GM06990 (cell line): ENCODE measurements at places on chromosomes 2 and 18.

DNA sequence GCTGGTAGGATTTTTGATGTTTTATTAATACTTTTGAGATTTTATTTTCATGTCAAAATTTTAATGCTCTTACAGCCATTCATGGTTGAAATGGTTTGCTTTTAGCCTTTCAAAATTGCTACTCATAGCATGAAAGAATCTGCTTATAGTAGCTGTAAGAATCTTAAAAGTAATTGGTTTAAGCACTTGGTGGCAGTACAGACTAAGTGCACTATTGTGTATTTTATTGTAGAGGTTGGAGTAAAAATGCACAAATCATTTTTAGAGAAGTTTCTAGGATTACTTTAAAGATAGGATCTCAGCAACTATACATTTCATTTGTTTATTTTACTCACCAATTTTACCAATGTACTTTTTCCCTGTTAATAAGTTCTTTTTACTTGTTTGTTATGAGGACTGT, 205.8 kb downstream of the SPAG16 start:
- no peak for DNase-seq

GRCh38 chr2:84799772-84800171, 81.1 kb downstream of the TRABD2A start:
- DNase-seq = no peak

DNA sequence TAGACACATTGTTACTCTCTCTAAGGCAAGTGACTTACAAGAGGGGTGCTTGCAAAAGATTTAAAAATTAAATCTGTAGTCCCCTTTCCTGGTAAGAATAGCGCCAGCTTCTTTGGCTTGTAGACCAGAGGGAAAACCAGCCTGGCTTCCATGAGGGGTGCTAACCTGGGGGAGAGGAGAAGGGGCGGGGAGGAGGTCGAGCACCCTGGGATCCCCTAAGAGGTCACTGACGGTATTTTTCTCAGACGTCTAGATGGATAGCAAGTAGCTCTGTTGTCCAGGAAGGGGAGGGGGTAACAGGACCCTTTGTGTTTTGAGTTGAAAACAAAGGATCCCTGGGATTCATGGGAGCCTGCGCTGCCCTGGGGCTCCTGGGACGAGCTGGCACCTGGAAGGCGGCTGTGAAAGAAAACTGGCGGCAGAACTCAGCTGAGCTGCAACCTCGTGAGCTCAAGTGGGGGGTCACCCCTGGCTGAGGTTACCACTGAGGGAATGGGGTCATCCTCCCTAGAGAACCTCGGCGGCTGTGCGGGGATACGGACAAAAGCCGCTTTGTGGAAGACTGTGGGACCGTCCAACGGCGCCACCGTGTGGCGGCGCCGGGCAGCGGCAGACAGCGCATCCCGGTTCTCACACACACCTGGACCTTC, 37.8 kb upstream of the MRPL19 start:
- DNase-seq = peak; percentile 78

- DNase-seq = peak; percentile 53
Observed at GRCh38 chr2:160207804-160208654, 8.0 kb upstream of the ITGB6 start.

GRCh38 chr2:190910341-190911136, 29.9 kb downstream of the GLS start:
- DNase-seq = no peak

DNA sequence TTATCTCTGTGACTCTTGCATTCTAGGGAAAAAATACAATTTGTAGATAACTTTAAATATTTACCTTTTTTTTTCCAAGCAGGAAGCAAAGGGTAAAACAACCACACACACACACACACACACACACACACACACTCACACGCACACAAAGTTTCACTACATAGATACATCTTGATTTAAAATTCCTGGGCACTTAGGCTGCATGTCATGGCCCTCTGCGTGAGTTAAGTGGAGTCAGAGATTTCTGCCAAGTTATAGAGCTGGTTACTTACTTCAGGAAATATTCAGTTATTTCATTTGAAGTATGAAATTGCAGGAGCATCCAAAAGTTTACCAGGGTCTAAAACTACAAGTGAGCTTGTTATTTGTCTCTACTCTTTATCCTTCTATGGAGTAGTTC, 612.0 kb downstream of the IRS1 start:
- no peak for DNase-seq

DNA sequence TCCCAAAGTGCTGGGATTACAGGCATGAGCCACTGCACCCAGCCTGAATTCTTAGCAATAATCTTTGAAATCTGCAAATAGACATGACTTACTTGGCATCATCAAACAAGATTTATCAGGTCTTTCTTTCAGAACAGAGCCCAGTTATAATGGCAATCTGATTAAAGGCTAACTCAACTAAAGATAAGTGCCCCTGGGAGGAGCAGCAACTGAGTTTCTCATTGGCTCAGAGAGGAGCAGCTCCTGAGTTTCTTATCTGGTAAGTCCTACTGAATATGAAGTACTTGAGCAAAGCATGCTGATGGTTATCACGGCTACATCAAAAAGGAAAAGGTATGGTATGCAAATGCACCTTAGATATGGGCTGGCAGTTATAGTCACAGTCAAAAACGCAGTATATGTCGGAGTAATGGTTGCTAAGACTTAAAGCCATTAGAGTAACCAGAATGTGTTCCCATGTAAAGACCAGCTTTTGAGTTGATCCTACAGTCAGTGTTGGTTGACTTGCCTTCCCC, 15.0 kb upstream of the AP1S3 start:
- DNase-seq = no peak

GRCh38 chr2:175552902-175553301, 371.4 kb upstream of the ATP5MC3 start:
- DNase-seq = no peak

DNA sequence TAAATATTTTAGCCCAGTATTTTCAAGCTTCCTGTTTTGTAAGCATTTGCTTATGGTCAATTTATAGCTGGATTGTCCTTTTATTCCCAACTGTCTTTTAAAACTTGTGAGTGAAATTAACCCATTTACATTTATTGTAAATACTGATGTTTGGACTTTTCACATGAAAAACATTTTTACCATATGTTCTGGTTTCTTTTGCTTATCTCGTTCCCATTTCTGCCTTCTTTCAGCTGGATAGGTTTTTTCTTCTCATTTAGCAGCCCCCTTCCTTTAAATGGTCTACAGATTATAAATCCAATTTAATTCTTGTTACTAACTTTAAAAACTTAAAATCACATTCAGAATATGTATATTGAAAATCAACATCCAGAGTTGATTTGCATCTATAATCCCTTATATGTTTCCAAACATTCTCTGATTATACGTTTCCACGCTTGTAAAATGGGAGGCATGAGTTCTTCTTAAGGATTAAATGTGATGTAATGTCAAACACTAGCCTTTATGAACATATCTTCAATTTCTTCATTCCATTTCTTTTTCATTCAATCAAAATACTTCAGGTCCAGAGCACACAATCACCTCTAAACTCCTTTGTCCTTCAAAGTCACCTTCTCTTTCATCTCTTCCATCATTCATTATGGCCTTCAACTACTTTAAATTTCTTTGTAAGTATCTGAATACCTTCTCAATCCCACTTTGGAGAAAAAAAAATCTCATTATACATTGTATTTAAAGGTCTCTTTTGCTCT, 1.1 kb upstream of the KDM3A start:
- peak; percentile 4 for DNase-seq

DNA sequence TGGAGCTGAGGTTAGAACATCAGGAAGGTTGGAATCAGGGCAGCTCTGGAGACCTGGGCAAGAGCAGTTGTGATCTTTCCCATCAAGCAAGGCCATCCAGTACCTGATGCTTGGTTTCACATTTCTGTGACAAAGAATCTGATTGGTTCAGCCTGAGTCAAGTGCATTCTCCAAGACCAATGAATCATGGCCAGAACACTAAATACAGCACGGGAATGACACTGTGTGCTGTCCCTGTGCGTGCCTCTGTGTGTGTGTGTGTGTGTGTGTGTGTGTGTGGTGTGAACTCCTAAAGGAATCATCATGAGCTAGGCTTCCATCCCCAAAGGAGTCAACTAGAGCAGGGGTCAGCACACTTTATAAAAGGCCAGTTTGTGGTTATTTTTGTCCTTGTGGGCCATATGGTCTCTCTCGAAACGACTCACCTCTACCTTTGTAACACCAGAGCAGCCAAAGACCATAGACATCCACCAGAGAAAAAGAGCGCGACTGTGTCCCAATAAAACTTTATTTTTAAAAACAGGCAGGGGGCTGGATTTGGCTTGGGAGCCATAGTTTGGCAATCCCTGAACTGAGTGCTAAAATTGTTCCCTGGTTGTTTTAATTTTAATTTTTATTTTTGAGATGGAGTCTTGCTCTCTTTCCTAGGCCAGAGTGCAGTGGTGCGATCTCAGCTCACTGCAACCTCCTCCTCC, 99.7 kb downstream of the INHBB start:
- no peak for DNase-seq
